ENCODE measurements at places on chromosomes 4 and X.

GRCh38 chr4:1060621-1061020 is 49.2 kb downstream of the FGFRL1 start:
- no peak for DNase-seq

GRCh38 chr4:77703666-77704065 is 98.0 kb downstream of the CXCL13 start:
- DNase-seq, result no peak

DNA sequence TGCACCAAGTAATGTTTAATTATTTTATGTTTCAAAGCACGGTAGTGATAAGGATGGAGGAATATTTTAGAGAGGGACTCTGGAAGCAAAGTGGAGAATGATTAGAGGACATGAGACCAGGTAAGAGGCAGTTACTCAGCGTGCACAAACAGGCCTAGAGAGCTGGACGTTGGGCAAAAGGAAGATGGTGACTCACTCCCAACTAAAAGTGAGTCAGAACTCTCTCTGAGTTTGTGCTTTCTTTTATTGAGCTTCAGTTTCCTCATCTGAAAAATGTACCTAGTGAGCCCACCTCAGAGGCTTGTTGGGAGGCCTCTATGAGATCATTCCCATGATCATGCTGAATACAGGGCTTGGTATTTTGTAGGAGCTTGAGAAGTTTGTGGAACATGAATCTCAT is 1.6 kb upstream of the ZC4H2 start:
- DNase-seq, result no peak

DNA sequence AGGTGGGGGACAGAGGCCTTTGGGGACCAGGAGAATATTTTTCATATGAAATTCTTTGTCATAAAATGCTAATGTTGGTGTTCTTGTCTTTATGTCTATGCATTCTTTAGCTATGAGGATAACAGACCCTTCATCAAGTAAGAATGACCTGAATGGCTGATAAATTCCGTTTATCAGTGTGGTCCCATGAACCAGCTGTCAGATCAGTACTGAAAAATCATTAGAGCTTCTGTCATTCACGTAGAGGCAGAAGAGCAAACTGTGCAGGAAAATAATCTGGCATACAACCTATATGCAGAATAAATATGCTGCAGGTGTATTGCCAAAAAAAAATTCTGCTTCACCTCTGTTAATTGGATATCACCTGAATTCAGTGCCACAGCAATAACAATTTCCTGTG is 828.6 kb downstream of the ADGRL3 start:
- no peak for DNase-seq

- DNase-seq, result no peak
Observed at GRCh38 chr4:96356591-96357370, 516.9 kb downstream of the PDHA2 start.

DNA sequence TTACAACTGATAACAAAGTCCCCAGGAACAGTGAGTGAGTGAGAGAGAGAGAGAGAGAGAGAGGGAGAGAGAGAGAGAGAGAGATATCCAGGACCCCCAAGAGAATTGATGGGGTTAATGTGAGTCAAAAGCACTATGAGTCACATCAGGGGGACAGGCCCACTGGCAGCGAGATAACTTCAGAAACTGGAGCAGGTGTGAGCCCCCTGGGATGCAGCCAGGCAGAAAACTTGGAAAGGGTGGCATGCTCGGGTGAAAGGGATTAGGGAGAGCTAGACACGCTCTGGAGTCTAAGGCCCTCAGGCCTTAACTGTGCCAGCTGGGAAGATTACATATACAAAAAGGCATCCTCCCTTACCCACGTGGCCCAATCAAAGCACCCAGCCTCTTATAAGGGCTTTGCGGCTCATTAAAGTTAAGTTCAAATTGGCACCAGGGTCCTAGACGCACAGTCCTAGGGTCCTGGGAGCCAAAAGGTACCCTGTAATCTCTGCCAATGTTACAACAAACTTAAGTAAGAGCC is 841 bp downstream of the ACOT9 start:
- DNase-seq, result peak; percentile 81

GRCh38 chr4:60913671-60914070 is 286.5 kb upstream of the ADGRL3 start:
- DNase-seq, result no peak

- peak; percentile 89 for DNase-seq
Observed at GRCh38 chr4:138870737-138871554, 144.6 kb upstream of the NOCT start.

DNA sequence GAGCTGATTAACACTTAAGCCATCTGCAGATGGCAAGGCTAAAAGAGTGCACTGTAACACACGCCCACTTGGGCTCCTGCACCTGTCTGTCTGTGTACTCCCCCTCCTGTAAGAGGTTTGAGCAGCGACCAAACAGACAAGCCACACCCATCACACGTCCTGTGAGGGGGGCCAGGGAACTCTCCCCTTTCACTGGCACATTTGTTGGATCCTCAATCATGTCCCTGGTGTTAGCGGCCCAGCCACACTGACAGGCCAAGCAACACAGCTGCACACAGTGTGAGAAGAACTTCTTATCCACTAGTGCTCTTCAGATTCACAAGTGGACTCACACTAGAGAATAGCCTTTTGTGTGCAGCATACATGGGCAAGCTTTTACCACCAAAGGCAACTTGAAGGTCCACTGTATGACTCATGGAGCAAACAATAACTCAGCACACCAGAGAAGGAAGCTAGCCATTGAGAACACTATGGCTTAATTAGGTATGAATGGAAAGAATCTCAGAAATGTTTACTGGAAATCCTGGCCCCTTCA is 29.1 kb upstream of the UTP14A start:
- DNase-seq, result peak; percentile 10

DNA sequence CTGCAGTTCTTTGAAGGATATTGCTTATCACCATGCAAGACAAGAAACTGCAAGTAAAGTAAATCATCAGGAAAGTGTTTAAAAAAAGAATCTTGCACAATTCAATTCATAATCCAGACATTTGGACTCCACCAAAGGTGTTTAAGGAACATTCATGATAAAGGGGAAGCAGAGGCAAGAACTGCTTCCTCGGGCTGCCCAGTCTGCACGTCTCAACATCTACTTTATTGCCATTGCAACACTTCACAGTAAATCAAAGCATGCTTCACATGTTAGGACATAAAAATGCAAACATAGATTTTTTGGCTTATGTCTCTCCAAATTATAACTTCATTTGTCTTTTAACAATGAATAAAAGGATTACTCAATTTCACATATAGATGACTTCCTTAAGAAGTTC is 42.5 kb downstream of the MID1 start:
- DNase-seq, result no peak

- no peak for DNase-seq
Observed at GRCh38 chrX:132843363-132843762, 115.1 kb downstream of the HS6ST2 start.

DNA sequence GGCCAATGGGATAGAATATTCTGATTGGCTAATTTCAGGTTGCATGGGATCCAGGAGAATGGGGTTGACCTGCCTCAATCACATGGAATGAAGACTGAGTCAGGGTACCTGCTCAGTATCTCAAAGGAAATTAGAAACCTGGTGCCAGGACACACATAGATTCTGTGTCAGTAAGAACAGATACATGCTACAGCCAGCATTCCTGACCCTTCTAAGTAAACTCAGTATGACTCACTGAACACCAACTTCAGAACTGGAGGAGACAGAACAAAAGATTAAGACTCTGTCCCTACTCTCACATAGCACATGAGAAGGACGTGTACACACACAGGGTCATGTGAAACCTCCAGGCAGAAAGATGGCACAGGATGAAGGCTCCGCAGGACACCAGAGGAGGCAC is 54.5 kb downstream of the FAM184B start:
- no peak for DNase-seq

GRCh38 chr4:138665851-138666250 is 349.7 kb upstream of the NOCT start:
- no peak for DNase-seq

DNA sequence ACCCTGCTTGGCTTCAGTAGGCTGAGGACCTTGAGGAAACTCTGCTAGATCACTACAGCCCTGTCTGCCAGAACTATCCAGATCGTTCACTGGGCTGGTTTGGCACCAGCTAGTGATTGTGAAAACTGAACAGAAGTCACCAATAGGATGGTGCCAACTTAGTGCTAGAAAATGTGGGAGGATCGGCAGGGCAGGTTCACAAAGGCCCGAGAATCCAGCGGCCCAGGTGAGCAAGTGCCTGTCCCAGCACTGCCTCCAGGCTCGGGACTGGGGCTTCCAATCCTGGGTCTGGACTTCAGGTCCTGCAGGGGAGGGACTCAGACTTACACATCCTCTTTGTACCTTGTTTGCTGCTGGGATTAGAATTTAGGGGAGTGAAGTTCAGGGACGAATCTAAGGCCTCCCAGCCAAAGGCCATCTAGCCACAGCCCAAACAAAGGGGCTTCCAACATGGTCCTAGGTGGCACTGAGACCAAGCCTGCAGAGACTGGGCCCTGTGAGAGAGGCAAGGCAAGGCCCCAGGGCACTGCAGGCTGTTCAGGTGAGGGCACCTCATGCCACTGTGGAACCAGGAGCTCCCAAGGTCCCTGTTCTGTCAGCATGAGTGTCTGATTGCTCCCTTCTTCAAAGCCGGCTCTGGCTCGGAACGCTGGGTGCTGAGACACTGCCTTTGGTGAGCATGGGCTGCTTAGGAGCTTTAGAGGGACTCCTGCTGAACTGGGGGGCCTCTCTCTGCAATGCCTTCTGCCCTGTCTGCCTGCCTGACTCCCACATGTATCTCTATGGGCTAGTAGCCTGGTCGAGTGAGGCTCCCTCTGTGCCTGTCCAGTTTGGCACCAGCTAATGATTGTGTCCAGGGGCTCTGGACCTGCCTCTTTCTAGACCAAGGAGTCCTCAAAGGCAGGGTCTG is 20.7 kb upstream of the ZNF185 start:
- no peak for DNase-seq

DNA sequence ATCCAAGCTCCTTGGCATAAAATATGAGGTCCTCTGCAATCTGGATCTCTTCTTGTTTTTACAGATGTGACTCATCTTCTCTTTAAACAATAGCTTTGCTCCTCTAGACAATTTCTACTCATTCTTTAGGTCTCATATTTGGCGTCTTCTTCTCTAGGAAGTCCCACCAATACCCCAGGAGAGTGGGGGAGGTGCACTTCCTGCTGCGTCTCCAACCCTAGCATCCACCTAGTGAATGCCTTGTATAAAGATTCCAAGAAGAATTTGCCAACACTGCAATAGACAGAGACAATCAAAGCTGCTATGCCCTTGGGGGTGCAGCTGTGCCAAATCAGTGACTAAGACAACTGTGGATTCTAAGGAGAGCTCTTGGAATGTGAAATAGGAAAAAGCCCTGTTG is 45.7 kb upstream of the SLC10A7 start:
- peak; percentile 58 for DNase-seq

DNA sequence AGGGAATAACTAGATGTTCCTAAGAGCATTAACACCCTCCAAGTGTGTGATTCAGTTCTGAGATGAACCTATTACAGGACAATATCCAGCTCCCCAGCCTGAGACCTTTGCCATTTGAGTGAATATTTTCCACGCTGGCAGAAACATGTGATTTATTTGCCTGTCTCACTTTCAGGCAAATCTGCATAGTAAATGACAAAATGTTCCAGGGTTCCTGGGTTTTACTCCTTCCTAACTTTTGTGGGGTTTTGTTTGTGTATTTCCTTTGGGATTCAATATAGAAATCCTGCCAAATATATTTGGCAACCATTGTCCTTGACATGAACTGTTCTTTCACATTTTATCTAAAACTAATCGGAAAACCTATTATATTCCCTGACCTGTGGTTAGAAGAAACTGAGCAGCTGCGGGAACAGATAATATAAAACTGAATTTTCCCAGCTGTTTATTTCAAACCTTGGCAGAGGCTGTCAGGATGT is 12.5 kb downstream of the F8 start:
- no peak for DNase-seq

- DNase-seq, result no peak
Observed at GRCh38 chr4:105196523-105197145, 50.0 kb downstream of the TET2 start.

GRCh38 chr4:54585321-54586000 is 72.3 kb upstream of the KIT start:
- no peak for DNase-seq

DNA sequence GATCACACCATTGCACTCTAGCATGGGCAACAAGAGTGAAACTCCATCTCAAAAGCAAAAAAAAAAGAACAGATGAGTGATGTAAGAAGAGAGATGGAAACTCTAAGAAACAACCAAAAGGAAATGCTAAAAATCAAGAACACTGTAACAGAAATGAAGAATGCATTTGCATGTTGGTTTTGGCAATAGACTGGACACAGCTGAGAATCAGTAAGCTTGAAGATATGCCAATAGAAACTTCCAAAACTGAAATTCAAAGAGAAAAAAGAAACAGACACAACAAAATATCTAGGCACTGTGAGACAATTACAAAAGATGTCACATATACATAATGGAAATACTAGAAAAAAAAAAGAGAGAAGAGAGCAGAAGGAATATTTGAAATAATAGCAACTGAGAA is 93.7 kb downstream of the BEND2 start:
- no peak for DNase-seq

- no peak for DNase-seq
Observed at GRCh38 chr4:121697564-121697963, 784 bp upstream of the ANXA5 start.

DNA sequence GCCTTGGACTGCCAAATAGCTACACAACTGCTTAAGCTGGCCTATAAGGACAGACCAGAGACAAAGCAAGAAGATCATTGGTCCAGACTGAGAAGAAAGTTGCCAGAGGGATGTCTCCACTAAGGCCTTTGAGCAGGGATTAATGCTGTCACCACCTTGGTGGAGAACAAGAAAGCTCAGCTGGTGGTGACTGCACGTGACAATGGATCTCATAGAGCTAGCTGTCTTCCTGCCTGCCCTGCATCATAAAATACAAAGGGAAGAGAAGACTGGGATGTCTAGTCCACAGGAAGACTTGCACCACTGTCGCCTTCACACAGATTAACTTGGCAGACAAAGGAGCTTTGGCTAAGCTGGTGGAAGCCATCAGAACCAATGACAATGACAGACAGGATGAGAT is 40.5 kb upstream of the FAM120C start:
- DNase-seq, result peak; percentile 56

DNA sequence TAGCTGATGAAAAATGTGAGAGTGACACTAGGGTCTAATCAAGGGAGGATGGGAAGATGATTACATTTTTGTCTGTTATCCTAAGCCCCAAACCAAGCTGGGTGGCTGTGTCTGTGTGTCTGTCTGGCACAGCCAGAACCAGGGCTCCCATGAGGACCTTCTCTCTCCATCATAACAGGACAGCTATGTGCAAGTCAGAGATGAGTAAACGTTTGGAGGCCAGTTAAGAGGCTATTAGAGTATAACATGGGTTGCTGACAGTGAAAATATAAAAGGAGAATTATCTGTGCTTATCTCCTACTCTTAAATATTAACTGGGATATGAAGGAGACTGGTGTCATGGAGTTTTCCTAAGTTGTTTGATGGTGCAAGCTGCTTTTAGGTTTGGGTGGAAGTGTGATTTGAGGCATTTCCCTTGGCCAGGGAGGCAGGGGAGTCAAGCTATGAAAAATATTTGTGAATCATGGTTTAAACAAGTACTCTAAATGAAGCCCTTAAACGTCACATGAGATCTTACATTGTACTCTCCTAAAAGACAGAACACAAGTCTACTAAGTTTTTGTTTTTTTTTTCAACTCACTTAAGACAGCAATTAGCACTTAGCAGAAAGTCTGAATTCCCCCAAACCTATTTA is 156.2 kb downstream of the ENOX2 start:
- DNase-seq, result no peak
